NCI-H526 (cell line): ENCODE measurements at places on chromosomes 5 and 9.
A peak's percentile ranks its signal among the peaks of the same experiment; 100 is the strongest.

DNA sequence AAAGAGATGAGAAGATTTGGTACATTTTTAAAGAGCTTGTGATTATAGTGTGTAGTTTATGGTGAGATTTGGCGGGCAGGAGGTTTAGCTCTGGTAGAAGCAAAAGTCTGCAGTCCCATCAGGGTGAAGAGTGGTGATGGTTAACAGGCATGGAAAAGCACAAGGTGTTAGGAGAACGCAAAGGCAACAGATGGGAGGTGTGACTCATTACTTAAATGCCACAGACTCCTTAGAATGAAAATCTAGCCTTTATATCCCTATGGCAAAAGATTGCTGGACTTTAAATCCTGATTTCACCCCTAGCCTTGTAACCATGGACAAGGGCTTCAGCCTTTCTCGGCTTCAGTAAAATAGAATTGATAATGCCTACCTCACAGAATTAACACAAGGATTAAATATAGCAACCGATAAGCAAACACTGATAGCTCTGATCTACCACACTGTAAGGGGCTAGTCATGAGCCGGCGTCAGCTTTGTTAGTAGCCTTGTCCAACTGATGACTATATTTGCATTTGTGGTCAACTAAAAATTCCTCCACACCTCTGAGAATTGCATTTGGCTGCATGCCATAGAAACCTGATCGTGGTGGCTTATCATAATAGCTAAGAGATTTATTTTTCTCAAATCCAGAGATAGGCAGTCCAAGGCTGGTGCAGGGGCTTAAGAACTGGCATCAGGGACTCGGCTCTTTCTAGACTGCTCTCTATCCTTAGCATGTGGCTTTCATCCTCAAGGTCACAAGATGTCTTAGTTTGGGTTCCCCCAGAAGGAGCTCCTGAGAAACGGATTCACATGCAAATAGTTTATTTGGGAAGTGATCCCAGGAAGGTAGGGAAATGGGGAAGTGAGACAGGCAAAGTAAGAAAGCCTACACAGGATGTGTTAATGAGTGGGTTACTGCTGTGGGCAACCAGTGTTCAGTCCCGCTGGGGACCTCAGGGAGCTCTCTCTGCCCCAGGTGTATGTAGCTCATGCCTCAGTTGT is 19.6 kb downstream of the MFAP3 start:
- DNase-seq: peak; percentile 67

DNA sequence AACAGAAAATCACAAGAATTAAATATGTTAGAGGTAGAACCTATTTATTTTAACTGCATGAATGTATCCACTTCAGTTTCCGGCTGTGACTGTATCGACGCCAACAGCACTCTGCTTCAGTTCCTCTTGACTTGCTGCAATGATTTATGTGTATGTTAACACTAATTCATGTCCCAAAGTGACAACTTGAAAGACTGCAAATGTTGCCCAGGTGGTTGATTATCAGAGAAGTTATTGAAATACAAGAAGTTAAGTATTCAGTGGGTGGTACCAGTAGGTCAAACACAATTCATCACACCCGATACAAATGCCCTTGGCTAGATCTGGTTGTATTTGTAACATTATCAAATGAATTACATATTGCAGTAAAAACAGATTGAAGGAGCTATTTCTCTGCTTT is 622.7 kb upstream of the CDH18 start:
- DNase-seq: no peak

DNA sequence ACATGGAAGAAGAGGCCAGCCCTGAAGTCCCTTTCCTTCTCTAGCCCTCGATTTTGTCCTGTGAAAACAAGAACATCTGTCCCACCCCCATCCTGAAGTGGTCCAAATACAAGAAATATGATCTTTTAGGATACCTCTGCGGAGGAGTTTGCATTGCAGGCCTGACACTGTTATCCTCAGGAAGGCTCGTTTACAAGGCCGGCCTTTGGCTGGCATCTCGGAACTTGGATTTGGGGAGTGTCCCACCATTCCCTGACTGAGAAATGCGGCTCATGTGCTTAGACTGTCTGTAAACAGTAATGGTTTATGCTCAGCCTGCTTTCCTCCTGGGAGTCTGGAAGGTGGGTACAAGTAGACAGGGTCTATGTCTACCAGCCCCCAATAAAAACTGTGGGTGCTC is 26.4 kb downstream of the WHRN start:
- no peak for DNase-seq

DNA sequence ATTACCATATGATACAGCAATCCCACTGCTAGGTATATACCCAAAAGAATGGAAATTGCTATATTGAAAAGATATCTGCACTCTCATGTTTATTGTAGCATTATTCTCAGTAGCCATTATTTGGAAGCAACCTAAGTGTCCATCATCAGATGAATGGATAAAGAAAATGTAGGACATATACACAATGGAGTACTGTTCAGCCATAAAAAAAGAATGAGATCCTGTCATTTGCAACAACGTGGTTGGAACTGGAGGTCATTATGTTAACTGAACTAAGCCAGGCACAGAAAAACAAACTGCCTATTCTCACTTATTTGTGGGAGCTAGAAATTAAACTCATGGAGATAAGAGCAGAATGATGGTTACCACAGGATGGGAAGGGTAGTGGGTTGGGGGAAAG is 63.1 kb upstream of the TTC23L start:
- DNase-seq: no peak

DNA sequence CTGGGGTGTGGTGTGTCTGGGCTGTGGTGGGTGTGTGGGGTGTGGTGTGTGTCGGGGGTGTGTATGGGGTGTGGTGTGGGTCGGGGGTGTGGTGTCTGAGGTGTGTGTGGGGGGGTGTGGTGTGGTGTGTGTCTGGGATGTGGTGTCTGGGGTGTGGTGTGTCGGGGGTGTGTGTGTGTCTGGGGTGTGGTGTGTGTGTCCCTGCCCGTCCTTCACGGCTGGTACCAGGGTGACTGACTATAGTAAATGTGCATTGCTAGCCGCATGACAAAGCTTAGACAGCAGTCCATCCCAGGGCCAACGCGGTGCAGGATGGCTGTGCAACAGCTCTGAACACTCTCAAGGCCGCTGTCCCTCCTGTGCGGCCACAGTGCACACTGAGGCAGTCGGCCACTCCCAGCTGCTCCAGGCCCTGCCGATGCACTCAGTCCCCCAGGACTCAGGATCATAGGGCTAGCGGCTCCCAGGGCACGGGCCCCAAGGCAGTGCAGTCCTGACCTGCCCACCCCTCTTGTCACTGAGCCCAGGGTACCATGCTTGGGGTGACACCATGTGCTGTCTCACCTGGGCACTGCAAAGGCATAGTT is 54.0 kb downstream of the SECISBP2 start:
- no peak for DNase-seq

GRCh38 chr5:156598964-156599363 is 251.1 kb upstream of the PPP1R2B start:
- no peak for DNase-seq
